ENCODE measurements at places on chromosomes 6 and 20.

- DNase-seq, result no peak
Observed at GRCh38 chr6:56685994-56686393, 43.3 kb upstream of the DST start.

- DNase-seq, result no peak
Observed at GRCh38 chr20:61053889-61054288, 198.2 kb upstream of the CDH4 start.

GRCh38 chr6:107870381-107870780 lies 46.3 kb upstream of the SCML4 start:
- no peak for DNase-seq

- DNase-seq, result no peak
Observed at GRCh38 chr20:454951-455350, 7.4 kb downstream of the TBC1D20 start.

GRCh38 chr6:118284736-118285360 lies 263.2 kb upstream of the PLN start:
- peak; percentile 13 for DNase-seq

DNA sequence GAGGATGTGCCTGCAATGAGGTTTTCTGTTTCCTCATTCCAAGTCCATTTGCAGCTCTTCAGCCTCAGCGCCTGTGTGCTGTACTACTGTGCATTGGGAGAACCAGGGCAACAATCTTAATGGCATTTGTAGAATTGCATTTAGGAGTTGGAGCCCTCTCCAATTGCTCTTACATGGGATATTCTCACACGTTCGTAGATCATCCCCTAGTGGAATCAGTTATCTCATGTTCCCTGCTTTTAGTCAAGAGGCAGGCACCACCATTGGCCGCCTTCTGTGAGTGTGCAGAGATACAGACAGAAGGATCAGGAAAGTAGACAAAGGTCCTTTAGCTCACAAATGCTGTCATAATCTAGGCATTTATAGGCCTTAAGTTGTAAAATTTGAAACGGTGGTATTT lies 84.2 kb upstream of the RGS17 start:
- DNase-seq, result peak; percentile 17

DNA sequence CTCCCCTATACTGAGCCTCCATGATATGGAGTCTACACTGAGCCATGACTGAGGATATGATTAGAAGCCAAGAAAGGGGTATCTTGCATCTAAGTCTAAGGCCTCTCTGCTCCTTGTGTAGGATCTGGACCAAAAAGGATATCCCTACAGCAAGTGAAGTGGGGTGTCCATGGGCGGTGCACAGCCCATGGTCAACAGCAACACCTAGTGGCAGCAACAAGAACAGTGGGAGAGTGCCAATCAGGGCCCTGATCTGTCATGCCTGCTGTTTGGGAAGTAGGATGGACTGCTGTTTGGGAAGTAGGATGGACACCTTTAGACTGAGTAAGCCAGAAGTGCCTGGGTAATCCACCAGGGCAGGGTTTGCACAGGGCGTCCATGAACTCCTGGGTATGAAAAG lies 22.4 kb downstream of the PTGIS start:
- peak; percentile 27 for DNase-seq

DNA sequence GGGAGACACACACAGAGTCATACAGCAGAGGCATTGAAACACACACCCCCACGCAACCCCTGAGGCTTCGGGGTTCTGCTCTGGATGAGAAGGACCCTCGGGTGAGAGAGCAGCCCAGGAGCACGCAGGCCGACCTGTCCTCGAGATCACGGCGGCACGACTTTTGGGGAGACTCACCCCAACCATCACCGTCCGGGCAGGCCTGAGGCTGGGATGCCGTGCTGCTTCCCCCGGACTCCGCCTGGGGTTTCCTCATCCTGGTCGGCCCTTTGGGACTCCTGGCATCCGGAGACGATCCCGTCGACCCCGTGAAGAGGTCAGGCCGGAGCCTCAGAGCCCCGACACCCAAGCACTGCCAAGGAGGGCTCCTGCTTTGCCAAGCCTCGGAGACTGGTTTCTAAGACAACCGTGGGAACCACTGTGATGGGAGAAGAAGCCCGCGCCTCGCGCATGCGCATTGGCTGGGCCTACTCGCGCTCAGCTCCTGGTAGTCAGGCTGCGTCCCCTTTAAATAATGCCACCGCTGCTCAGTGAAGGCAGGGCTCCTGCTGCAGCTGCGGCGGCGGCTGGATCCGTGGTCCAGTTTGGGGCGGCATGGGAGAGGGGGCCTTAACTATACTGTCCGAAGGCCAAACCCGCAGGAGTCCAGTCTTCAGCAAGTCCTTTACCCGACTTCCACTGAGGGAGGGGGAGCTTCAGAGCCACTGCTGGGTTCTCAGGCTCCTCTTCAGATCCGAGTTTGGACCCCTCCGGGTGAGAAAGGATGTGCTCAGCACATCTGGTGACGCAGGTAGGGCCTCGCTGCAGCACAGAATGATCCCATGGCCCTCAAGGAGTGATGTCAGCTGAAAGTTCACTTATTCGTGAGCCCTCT lies 171.4 kb upstream of the ZNF337 start:
- DNase-seq, result peak; percentile 88

DNA sequence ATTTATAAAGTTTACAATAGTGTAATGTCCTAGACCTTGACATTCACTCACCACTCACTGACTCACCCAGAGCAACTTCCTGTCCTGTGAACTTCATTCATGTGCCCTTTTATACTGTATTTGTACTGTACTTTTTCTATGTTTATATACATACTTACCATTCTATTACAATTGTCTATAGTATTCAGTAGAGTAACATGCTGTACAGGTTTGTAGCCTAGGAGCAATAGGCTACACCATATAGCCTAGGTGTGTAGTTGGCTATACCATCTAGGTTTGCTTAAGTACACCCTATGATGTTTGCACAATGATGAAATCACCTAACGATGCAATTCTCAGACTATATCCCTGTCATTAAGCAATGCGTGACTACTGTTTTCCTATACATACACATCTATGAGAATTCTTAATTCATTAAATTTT lies 17.5 kb downstream of the EDEM2 start:
- no peak for DNase-seq

DNA sequence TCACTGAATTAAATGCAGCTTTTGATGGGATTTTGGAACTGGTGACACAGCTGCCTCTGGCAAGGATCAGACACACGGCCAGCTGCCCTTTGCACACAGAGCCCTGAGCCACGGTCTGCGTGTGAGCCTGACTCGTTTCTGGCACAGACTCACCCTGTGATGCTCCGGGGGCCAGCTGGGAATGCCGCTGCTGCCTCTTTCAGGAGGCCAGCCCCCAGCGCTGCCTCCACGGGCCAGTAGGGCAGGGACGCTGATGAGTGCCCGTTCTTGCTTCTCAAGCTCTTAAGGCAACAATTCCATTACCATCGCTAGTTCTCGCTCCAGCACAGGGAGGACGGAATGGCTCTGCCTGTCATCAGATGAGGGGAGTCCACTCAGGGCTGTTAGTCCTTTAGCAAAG lies 61.6 kb downstream of the IRF4 start:
- DNase-seq, result no peak

- DNase-seq, result no peak
Observed at GRCh38 chr6:20652299-20653084, 118.2 kb downstream of the CDKAL1 start.

DNA sequence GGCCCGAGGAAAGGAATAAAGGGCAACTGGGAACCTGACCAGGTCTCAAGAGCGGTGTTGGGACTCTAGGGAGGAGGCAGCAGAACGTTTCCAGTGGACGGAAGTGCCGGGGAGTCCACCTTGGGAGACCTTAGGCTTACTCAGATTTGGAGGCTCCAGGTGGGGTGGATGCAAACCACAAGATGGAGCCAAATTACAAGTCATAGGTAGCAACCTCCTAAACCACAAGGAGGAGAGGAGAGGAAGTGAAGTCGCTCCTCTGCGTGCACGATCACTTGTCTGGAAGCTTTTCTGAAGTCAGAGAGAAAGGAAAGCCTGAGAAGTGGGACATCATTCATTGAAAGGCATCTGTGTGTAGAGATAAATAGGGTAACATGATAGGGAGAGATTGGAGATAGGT lies 9.3 kb downstream of the HLA-DOA start:
- peak; percentile 93 for DNase-seq

DNA sequence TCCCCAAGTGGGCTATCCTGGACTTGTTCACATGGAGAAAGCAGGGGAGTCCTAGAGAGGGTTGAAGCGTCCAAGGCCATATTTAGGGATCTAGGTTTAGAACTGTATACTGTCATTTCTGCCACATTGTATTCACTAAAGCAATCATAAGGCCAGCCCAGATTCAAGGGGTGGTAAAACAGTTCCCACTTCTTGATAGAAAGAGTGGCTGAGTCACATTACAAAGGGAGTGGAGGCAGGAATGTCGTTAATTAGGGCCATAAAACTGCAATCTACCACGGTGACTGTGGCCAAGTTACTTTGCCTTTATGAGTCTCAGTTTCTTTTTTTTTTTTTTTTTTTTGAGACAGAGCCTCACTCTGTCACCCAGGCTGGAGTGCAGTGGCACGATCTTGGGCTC lies 7.4 kb upstream of the UBR2 start:
- no peak for DNase-seq

DNA sequence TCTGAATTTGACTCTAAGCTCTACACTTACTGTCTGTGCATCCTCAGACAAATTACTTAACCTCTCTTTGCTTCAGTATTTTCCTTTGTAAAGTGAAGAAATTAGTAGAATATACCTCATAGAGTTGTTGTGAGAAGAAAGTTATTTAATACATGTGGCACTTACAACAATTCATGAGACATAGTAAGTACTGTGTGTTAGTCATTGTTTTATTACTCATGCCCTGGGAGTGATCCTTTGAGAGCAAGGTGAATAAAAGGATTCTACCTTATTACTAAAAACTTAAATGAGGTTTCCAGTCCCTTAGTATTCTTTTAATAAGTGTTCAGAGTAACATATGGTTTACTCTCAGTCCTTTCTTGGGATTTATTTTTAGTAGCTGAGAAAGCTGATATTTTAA lies 233.6 kb upstream of the MAP3K7 start:
- no peak for DNase-seq

DNA sequence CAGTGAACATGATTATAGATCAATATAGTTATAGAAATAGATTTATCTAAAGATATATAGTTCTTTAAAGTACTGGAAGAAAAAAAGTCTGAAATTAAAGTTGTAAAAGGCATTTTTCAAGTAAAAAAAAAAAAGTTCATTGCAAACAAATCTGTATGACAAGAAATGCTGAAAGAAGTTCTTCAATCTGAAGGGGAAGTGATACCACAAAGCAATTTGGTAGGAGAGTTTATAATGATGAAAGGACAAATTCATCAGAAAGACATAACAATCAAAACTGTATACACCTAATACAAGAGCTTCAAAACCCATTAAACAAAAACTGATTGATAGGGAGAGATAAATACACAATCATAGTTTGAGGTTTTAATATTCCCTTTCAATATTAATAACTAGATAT lies 14.1 kb downstream of the HUS1B start:
- no peak for DNase-seq

GRCh38 chr20:53668992-53669391 lies 75.4 kb upstream of the ZNF217 start:
- DNase-seq, result no peak

- DNase-seq, result no peak
Observed at GRCh38 chr6:144488590-144488989, 203.5 kb downstream of the UTRN start.

- DNase-seq, result no peak
Observed at GRCh38 chr20:32642257-32643046, 31.3 kb downstream of the C20orf203 start.

DNA sequence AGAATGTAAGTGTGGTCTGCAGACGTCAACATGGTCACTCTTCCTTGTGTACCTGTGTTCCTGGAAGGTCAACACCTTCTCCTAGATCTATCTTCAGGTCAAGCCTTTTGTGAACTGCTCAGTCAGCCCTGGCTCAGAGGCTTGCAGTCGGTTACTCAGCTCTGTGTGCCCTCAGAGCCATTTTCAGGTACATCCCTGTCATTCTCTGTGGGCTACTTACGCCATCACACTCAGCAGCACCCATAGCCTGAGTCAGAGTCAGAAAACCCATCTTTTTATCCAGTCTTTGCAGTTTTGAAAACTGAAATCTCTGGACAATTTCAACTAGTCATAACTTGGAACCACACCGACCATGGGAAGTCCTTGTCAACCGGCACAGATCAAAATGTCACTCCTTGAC lies 35.3 kb downstream of the TGM3 start:
- no peak for DNase-seq

Measured in GM23338 (cell line).